CD4-positive, alpha-beta T cell treated with Interleukin-17A for 1 hour (primary cell): ENCODE measurements at places on chromosomes 4 and X.
A peak's percentile ranks its signal among the peaks of the same experiment; 100 is the strongest.

GRCh38 chr4:147560625-147561024 lies 56.6 kb upstream of the TMEM184C start:
- no peak for DNase-seq

- no peak for DNase-seq
These were observed 76.8 kb downstream of the ENOX2 start for GRCh38 chrX:130826249-130826648.

DNA sequence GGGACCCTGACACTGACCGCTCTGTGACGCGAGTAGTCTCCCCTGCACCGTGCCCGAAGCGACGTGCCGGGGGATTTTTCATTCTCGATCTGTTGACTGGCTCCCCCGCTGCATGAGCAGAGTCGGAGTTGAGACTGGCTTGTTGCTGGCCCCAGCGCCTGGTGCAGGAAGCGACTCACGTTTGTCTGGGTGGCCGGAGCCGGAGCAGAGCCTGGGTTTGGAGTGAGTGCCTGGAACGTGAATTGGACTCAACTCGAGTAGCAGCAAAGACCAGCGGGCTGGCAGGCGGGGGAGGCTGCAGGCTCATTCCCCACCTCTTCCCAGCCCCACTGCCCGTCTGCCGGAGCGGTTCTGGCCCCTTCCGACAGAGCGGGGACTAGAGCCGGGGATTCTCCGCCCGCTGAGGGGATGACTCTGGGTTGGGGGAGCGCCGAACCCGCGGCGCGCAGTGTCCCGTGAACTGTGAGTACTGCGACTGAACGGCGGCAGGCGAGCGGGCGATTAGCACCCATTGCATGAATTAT lies 554 bp downstream of the PCDH7 start:
- no peak for DNase-seq

GRCh38 chr4:73832651-73833237 lies 3.7 kb upstream of the CXCL6 start:
- DNase-seq: no peak

GRCh38 chr4:169015186-169015623 lies 5.2 kb upstream of the CBR4 start:
- no peak for DNase-seq

DNA sequence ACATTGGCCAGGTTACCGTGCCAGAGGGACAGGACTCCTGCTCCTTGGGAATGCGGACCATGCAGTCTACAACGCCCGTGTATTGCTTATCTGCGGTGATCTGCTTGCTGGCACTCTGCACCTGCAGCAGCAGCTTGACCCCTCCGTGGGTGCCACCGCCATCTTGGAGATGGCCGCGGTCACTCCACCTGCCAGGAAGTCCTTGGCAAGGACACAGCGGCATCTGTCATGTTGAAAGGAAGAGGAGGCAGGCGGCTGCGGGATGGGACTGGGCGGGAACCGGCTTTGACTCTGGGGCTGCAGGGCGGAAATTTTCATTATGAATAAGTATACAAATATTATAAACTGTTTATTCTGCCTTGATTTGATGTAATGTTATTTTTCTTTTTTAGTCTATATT lies 63.4 kb downstream of the F11 start:
- DNase-seq: no peak

DNA sequence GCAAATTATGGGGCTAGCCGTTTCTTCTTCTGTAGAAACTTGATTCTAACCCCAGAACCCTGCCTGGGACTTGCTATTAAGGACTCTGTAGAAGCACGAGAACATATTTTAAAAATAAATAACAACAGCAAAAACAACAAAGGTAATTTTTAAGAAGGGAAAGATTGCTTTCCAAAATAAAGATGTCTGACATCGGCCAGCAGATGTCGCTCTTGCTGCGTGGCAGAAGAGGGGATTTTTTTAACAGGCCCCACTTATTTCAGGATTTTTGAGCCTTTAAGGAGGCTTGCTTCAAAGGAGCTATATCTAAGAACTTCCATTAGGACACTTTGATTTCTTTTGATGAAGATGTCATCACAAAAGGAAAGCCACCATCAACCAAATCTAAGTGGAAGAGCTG lies 62.8 kb upstream of the EGFL6 start:
- peak; percentile 52 for DNase-seq

DNA sequence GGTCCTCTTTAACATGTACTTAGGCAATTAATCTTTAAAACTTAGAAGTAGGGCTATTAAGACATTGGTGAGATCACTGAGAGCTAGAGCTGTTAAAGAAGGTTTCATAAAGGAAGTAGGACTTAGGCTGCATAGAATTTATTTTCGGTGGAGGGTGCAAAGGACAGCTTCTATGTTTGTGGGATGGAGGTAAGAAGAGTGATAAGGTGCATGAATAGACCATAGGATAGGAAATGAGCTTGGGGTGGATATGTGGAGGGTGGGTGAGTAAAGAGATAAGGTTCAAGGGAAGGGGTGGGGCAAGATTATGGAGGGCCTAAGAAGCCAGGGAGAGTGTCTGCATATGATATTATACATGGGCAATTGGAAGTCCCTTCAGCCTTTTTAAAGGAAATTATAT lies 15.9 kb downstream of the RTL9 start:
- no peak for DNase-seq

GRCh38 chr4:4984186-4984585 lies 35.1 kb downstream of the CYTL1 start:
- DNase-seq: no peak

DNA sequence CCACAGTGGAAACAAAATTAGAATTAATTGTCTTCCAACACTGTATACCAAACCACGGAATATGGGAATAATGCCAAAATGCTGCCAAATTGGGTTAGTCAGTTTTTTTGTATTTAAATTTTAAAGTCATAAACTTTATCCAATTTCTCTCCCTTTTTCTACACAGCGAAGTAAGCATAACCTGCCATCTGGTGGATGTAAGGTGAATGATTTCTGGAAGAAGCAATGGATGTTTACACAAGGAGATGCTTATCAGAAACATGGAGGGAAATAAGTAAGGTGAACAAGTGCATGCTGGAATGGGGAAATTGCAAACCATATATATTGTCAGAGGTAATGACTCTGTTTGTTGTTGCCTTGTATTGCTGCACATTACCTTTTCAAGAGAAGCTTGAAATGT lies 691.9 kb downstream of the TECRL start:
- no peak for DNase-seq

DNA sequence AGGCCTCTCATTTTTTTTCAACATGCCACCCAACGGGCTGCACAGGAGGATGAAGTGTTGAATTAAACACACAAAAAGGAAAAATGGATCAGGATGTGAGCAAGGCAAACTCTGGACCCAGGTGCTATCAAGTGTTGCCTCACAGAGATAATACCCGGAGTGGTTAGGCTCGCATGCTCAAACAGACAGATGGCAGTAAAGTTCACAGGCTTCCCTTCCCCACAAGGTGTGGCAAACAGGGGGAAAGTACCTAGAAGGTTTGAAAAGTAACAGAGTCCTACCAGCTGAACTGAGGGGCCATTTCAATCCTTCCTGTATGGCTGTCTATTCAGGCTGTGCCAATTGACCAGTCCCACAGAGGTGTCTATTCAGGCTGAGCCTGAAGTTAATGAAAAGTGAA lies 123.9 kb upstream of the GC start:
- no peak for DNase-seq

- DNase-seq: no peak
These were observed 40.6 kb downstream of the GUCY1A1 start for GRCh38 chr4:155707251-155707650.
